Mesothelial cell of epicardium (in vitro differentiated cells): ENCODE measurements at places on chromosomes 4 and X.

DNA sequence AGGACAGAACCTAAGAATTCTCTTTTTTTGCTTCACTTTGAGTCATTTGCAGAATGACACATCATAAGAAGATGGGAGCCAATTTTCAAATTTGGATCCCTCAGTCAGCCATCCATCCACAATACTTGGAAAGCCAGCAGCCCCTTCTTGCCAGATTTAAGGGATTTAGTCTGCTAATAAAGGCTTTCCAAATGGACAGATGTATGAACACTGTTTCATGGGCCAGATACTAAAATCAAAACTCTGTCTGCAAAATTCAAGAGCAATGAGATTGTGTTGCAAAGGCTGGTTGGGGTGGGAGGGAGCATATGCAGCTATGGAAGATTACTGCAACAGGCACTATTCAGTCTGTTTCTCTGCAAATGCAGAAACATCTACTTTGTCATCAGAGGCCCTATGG is 37.7 kb upstream of the KCNIP4 start:
- no peak overlapping the region for H3K27ac ChIP-seq
- peaks cover 15% of the 10 kb centered on the region for H3K27me3 ChIP-seq
- no peaks in the 10 kb centered on the region for H3K36me3 ChIP-seq
- H3K4me1 ChIP-seq: no peaks in the 10 kb centered on the region
- no peak overlapping the region for H3K4me3 ChIP-seq

DNA sequence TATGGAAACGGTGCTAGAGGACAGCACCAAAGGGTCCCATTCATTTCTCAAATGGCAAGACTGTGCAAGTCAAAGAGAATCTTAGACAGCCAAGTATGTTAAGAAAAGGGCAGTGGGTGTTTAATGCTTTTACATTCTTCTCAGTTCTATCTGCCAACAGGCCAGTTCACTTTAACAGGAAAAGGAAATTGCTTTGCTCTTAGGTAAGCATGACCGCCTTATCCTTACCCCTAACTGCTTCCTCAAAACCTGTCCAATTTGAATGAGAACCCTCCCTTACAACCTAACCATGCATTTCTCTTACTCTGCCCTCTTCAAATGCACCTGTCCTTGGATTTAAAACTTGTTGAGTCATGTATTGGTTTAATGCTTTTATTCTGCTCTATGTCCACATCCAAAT is 44.5 kb upstream of the BLTP1 start:
- H3K36me3 ChIP-seq: no peaks in the 10 kb centered on the region
- peaks cover 2% of the 10 kb centered on the region for H3K27me3 ChIP-seq
- H3K4me3 ChIP-seq: no peak overlapping the region
- no peaks in the 10 kb centered on the region for H3K4me1 ChIP-seq
- DNase-seq: no peak
- no peak overlapping the region for H3K27ac ChIP-seq

- no peak for DNase-seq
- peaks cover 12% of the 10 kb centered on the region for H3K4me1 ChIP-seq
- no peaks in the 10 kb centered on the region for H3K27me3 ChIP-seq
- no peaks in the 10 kb centered on the region for H3K36me3 ChIP-seq
- no peak overlapping the region for H3K27ac ChIP-seq
- H3K4me3 ChIP-seq: no peak overlapping the region
Measured at GRCh38 chr4:130044788-130045531, 949.0 kb downstream of the C4orf33 start.

- H3K4me3 ChIP-seq: no peak overlapping the region
- H3K27me3 ChIP-seq: no peaks in the 10 kb centered on the region
- H3K36me3 ChIP-seq: no peaks in the 10 kb centered on the region
- DNase-seq: no peak
Measured at GRCh38 chr4:170420255-170420693, 330.5 kb upstream of the AADAT start.

GRCh38 chr4:118085700-118086099 is 51.4 kb downstream of the NDST3 start:
- DNase-seq: no peak
- H3K4me1 ChIP-seq: peaks cover 4% of the 10 kb centered on the region
- no peaks in the 10 kb centered on the region for H3K36me3 ChIP-seq
- H3K27me3 ChIP-seq: no peaks in the 10 kb centered on the region
- H3K4me3 ChIP-seq: no peak overlapping the region
- no peak overlapping the region for H3K27ac ChIP-seq

DNA sequence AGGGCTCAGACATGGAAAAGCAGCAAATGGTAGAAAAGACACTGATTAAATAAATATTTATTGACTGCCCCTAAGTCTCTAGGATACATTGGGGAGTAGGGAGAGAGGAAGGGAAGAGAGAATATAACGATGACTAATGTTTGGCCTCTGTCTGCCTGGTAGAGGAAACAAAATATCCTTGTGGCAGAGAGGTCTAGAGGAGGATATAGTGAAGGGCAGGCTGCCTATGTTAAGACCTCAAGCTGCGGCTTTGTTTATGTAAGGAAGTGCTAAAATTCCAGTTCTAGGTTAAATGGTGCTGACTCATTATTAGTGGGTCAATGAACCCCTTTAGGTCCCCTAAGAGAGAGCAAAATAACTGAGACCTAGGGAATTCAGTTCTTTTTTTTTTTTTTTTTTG is 427.3 kb upstream of the FTHL17 start:
- H3K27ac ChIP-seq: no peak overlapping the region
- no peak overlapping the region for H3K4me3 ChIP-seq
- DNase-seq: no peak
- H3K4me1 ChIP-seq: peaks cover 12% of the 10 kb centered on the region
- peaks cover 7% of the 10 kb centered on the region for H3K27me3 ChIP-seq
- peaks cover 5% of the 10 kb centered on the region for H3K36me3 ChIP-seq

GRCh38 chrX:104482757-104483156 is 83.2 kb upstream of the IL1RAPL2 start:
- no peak for DNase-seq
- H3K27me3 ChIP-seq: peaks cover 4% of the 10 kb centered on the region
- no peak overlapping the region for H3K4me3 ChIP-seq
- H3K36me3 ChIP-seq: no peaks in the 10 kb centered on the region

DNA sequence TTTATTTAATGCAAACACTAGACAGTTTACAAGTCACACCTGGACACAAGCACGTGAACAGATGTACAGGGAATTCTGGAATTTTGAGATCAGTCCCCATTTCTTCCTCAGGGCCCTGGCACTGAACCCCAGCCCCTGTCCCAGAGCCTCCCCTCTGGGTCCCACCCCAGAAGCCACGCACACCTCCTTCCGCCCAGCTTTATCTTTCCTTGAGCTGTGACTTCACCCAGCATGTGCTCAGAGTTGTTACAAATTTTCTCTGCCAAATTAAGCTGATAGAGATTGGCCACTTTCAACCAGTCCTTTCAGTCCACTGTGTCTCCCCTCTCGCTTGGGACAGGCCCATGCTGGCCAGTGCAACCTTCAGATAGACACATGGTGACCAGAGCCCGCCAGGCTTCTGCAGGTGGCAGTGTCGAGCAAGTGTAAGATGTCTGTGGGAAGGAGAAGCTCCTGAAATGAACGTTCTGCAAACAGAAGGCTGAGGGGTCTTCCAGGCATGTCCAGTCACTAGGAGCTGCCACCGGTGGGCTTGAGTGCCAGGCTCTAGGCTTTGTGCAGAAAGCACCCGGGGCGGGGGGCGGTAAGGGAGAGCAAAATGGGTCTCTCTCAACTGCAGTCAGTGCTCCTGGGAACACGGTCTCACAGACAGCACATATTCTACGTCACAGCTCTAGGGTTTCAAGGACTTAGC is 73.3 kb downstream of the MTMR1 start:
- DNase-seq: no peak
- no peak overlapping the region for H3K27ac ChIP-seq
- H3K4me3 ChIP-seq: no peak overlapping the region
- peaks cover 4% of the 10 kb centered on the region for H3K4me1 ChIP-seq
- no peaks in the 10 kb centered on the region for H3K36me3 ChIP-seq

- no peak overlapping the region for H3K4me3 ChIP-seq
- H3K27me3 ChIP-seq: no peaks in the 10 kb centered on the region
- no peaks in the 10 kb centered on the region for H3K36me3 ChIP-seq
Measured at GRCh38 chr4:153527690-153528089, 61.5 kb downstream of the TMEM131L start.

DNA sequence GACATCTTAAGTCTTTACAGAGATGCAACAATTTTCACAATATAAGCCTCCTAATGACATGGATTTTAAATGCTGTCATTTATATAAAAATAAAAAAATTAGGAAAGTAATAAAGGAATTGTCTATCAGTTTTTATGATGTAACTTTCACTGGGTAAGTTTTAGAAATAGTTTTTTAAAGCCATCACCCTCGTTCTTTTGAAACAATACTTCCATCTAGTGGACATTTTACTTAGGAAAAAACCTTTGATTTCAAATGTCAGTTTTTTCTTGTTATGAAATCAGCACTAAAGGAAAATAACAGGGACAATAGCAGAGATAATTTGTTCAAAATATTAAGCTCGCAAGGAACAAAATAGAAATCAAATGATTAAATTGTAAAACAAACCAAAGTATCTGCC is 24.3 kb upstream of the NDNF start:
- H3K4me1 ChIP-seq: peaks cover 3% of the 10 kb centered on the region
- peaks cover 2% of the 10 kb centered on the region for H3K36me3 ChIP-seq
- H3K27ac ChIP-seq: no peak overlapping the region
- no peak overlapping the region for H3K4me3 ChIP-seq
- no peaks in the 10 kb centered on the region for H3K27me3 ChIP-seq

- peak within 1 kb of the TSS; percentile 59 for H3K27ac ChIP-seq
- peak within 1 kb of the TSS; percentile 88 for H3K4me3 ChIP-seq
- DNase-seq: peak; percentile 72
- H3K36me3 ChIP-seq: peaks cover 8% of the 10 kb centered on the region
Measured at GRCh38 chr4:76305971-76306881, at the start of gene STBD1. Gene STBD1, plus strand, starts transcription at chr4:76306733. Its CDS starts 37 bp downstream, at chr4:76306770.

GRCh38 chr4:536351-536972 is 37.5 kb downstream of the PIGG start:
- H3K4me3 ChIP-seq: no peak overlapping the region
- H3K27ac ChIP-seq: no peak overlapping the region
- peaks cover 30% of the 10 kb centered on the region for H3K36me3 ChIP-seq
- no peaks in the 10 kb centered on the region for H3K27me3 ChIP-seq
- DNase-seq: no peak
